ENCODE measurements at places on chromosomes 5 and 9.

DNA sequence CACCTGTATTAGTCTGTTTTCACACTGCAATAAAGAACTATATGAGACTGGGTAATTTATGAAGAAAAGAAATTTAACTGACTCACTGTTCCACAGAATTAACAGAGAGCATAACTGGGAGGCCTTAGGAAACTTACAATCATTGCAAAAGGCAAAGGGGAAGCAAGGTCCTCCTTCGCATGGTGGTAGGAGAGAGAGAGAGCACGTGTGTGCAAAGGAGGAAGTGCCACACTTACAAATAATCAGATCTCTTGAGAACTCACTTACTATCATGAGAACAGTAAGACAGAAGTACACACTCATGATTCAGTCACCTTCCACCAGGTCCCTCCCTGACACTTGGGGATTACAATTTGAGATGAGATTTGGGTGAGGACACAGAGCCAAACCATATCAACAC is 258.7 kb downstream of the TRIM32 start:
- no peak for DNase-seq

DNA sequence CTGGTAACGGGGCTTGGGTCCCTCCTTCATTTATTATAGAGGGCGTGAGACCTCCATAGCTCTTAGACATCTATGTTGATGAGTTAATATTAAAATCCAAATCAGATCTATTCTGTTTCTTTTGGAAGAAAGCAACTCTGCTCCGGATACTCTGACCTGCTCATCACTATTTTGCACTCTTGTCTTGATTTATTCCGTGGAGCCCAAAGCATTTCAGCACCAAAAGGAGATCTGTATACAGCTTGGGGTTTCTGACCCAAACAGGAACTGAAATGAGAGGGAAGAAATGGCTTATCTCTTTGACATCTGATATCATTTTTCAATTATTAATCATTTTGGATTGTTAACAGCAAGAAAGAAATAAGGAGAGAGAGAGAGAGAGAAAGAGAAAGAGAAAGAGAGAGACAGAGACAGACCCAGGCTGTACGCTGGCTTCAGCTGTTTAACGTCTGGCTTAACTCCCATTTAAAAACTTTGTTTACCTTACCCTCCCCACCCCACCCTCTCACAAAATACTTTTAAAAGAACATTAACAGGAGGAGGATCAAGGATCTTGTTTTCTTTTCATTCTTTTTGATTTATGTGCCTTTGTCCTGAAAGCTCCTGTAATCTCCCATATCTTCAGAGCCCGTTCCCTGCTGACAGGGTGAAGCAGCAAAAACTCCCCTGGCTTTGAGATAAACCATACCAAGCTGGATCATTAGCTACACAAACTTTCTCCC is 231.4 kb upstream of the TUT7 start:
- no peak for DNase-seq

DNA sequence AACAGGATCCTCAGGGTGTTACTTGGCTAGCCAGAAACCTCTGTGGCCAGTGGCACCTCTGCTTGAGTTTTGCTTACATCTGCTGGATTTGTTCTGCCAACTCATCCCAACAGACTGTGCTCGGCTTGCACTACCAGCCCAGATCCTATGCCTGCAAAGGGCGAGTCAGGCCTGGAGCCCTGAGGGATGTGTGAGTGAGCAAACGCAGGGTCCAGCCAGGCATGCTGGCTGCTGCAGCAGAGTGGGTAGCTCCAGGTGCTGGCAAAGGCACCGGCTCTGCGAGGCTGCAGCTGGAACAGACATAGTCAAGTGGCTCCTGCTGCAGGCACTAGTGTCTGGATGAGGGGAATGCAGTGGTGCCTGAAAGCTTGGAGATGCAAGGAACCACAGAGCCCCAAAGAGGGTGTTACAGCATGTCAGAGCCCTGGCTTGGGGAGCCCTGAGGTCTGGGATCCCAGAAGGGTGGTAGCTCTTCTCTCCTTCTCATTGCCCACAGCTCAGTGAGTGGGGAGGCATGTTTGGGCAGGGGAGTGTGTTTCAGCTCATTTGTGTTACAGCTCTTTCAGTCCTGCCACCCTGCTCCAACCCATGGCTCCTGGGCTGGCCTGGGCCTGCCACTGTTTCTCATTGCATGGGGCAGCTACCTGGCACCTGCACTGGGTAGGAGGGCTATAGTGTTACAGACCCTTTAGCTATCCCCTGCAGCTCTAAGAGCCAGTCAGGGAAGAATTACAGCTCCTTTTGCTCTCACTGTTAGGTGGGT is 332.6 kb downstream of the TAF11L14 start:
- DNase-seq: no peak

GRCh38 chr9:76438841-76439588 is 20.0 kb upstream of the GCNT1 start:
- DNase-seq: no peak

GRCh38 chr5:120735076-120735475 is 271.0 kb downstream of the PRR16 start:
- DNase-seq: no peak

- no peak for DNase-seq
Measured at GRCh38 chr5:131679911-131680310, 44.9 kb upstream of the RAPGEF6 start.

- no peak for DNase-seq
Measured at GRCh38 chr5:98157368-98157767, 616.1 kb upstream of the RGMB start.

DNA sequence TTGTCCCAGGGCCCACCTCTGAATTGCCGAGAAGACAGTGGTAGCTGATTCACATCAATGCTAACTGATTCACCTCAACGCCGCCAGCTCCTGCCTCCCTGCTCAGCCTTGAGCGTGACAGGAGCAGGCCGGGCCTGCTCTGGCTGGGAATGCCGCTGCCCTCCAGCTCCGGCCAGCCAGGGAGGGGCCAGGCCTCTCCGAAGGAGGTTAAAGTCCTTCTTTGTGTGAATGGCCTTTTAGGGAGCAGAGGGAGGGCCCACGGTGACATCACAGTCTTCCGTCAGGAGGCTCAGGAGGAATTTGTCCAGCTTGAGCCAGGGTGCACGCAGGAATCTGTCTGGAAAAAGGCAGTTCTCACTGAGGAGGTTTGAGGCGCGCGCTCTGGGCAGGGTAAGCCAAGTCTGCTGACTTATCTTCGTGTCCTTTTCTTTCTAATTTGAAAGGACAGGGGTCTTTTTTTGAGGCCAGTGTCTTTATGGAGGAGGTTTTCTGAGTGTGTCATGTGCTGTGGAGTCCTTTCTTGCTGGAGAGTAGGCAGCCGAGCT is 82.7 kb downstream of the C9orf152 start:
- DNase-seq: peak; percentile 57

DNA sequence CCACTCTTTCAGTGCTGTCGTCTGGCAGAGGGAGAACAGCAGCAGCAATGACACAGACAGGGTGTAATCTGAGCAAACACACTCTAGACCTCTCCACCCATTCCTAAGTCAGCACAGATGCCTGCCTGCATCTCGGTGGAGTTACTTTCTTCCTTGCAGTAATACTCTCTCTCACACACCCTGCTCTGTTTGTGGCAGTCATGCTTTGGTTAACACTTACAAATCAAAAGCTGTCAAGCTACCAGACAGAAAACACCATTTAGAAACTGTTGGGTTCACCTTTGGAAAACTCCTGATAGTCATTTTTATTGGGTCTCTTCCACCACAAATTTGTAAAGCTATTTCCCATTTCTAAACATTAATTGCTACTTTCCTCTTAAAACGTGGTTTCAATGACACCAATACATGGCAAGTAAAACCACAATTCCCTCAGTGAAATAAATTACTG is 27.3 kb downstream of the LHFPL2 start:
- DNase-seq: no peak

DNA sequence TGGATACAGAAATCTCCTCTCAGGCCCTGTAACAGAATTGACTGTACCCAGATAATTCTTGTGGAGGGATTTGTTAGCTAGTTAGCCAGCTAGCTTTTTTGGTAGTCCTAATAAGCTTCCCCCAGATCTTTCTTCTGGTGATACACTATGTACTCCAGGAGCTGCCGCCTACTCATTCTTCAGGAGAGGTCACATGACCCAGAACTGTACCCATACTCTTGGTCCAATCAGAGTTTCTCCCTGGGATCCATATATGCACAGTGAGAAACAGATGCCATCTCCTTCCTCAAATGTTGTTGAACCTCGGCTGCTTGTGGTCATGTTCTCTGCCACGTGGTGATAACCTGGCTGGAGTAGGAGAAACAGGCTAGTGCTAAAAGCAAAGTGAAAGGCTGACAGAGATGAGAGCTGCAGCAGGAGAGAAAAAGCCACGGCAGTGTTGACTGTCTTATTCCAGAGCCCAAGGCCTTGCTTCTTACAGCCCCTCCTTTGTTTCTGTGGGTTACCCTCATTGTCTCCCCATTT is 123.0 kb upstream of the RFX3 start:
- no peak for DNase-seq

- DNase-seq: no peak
Measured at GRCh38 chr5:77463905-77464304, 28.2 kb downstream of the WDR41 start.

DNA sequence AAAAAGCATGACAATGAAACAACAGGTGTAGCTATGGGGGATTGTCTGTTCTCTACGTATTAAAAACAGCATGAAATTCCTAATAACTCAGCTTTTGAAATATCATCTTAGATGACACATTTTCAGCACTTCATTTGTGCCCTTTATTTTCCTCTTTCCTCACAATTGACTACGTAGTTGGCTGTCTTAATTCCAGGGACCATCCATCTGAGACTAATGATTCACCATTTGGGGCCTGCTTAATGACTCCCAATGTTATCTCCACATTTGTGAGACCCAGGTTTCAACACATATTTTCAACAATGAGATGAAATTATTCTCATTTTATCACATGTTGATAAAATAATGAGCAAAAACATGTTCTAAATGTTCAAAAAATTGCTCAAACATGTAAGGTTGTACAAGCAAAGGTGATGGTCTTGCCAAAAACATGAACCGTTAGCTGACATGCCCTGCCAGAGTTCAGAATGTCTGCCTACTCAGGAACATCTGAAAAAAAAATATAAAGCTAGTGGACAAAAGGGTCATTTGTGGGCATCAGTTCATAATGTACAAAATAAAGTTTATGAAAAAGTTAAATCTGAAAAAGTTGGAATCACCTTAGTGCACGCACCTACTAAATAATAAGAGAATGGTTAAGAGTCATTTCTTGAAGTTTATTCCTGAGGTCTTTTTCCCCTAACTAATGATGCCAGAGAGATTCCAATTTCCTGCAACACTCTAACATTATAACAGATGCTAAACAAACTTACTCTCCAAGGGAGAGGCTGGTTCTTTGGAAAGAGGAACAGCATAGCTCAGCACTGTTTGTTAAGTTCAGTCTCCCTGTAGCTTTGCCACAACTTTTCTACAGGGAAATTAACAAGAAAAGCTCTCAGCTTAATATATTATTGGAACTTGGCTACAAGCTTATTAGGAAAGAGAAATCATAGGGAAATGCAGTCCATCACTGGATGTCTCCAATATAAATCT is 275.5 kb downstream of the SPOCK1 start:
- no peak for DNase-seq

DNA sequence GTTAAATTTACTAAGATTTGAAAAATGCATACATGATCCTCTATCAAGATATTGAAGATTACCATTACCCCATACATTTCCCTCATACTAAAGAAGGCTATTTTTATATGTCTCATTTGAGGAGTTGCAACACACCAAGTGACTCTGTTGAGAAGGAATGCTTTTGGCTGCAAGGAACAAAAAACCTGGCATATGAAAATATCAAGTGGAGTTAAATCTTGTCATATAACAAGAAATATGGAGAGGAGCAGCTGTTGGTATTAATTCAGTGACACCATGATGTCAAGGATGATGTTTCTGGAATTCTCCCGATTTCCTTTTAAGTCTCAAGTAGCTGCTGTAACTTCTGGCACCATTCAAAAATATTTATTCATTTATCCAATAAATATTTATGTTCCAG is 193.8 kb downstream of the CSNK1G3 start:
- no peak for DNase-seq

GRCh38 chr9:130555061-130555460 is 24.3 kb upstream of the FUBP3 start:
- no peak for DNase-seq

- DNase-seq: no peak
Measured at GRCh38 chr5:146607659-146608332, 91.8 kb upstream of the GPR151 start.

DNA sequence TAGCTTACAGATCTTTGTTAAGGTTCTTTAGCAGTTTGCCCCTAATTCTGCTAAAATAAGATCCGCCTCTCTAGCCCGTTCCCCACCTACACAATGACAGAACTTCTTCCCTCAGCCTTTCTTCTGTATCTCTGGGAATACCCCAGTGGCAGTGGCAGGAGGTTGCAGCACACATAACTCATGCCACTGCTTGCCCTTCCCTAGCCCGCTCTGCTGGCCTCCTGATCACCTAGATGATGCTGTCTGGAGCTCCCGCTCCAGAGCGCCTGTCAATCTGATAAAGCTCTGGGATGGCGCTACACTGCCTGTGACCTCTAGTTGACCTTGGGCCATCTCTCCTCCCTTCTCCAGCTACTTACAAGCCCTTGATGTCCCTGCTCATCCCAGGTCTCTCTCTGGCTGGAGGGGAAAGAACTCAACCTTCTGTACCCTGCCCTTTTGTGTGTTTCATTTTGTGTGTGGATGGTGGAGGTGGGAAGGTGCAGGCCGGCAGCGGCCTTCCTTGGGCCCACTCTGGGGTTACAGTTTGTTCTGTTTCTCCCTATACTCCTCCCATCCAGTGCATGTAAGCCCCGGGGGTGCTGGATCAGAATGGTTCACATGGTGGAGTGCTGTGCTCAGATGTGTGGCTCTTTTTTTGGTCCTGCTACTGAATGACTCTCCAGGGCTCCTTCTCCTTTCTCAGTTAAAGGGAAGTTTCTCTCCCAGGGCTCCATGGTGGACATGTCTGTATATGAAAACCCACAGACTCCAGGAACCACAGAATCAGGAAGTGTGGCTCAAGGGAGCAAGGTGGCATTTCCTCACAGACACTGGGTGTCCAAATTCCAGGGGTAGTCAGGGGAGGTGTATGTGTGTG is 29.1 kb downstream of the MTX3 start:
- DNase-seq: no peak

DNA sequence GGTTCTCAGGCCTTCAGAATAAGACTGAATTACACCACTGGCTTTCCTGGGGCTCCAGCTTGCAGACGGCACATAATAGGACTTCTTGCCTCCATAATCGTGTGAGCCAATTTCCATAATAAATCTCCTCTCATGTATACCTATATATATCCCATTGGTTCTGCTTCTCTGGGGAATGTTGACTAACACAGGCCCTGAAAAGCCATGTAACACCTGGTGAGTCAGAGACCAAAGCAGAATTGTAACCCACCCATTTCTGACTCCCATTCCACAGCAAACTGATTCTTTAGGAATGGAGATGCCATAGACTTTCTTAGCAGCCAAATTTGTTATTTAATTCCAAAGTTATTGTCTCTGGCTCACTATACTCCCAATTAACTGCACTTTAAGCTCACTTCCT is 85.4 kb upstream of the AGXT2 start:
- no peak for DNase-seq

GRCh38 chr9:126775926-126776325 is 28.9 kb upstream of the ZBTB43 start:
- DNase-seq: no peak

Data from mesothelial cell of epicardium (in vitro differentiated cells).